CD8-positive, alpha-beta T cell (primary cell): ENCODE measurements at places on chromosomes 2 and 18.

- no peak for DNase-seq
Measured at GRCh38 chr18:36942264-36942663, 113.3 kb downstream of the KIAA1328 start.

- no peak for DNase-seq
Measured at GRCh38 chr2:1446301-1446700, 33.0 kb downstream of the TPO start.

DNA sequence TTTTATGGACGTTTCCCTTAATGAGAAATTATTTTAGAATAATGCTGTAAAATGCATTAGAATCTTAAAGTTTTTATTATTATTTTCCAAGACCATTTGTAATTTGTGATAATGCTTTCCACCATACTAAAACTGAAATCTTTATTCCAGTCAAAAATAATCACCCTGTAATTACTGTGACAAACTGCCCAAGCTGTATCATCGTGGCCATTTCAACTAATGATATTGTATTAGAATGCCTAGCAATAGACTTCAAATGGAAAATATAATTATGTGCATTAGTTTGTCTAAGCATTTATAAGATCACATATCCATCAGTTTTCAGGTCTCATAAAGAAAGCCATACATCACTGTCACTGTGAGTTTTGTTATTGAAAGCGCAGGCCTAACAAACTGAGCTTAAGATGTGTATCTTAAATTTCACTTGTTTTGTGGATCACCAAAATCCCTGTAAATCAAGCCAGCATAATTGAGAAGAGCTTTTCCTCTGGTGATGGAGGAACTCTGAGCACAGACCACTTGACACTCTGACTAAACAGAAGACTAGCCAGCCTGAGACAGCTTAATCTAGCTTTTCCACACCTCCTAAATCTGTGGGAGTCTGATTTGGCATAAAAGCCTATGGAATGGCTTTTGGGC is 1312.2 kb upstream of the ACVR2A start:
- no peak for DNase-seq

GRCh38 chr18:10797896-10798295 is 272.1 kb downstream of the NAPG start:
- DNase-seq, result no peak

DNA sequence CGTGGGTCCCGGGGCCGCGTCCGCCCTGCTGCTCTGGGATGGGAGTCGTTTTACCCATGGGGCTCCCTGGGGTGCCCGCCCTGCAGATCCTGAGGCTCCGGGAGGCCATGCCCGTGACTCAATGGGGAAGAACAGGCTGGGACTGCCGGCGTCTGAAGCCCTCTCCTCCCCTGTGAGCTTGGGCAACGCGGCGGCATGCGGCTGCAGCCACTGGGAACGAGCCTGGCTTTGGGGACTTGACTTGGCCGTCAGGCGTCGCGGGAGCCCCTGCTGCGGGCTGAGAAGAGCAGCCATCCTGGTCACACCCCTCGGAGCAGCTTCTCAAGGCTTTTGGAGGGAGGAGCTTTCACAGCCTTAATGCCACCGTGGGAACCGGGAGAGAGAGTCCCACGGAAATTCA is 126.9 kb upstream of the CTDP1 start:
- no peak for DNase-seq

- DNase-seq, result no peak
Measured at GRCh38 chr18:59182673-59183072, 37.3 kb upstream of the GRP start.

- no peak for DNase-seq
Measured at GRCh38 chr18:48099481-48100164, 169.2 kb upstream of the SMAD2 start.

GRCh38 chr2:239298116-239298804 is 102.6 kb downstream of the HDAC4 start:
- peak; percentile 84 for DNase-seq

- no peak for DNase-seq
Measured at GRCh38 chr18:8742387-8743361, 37.3 kb downstream of the MTCL1 start.

- no peak for DNase-seq
Measured at GRCh38 chr18:46702471-46702870, 45.5 kb upstream of the LOXHD1 start.

DNA sequence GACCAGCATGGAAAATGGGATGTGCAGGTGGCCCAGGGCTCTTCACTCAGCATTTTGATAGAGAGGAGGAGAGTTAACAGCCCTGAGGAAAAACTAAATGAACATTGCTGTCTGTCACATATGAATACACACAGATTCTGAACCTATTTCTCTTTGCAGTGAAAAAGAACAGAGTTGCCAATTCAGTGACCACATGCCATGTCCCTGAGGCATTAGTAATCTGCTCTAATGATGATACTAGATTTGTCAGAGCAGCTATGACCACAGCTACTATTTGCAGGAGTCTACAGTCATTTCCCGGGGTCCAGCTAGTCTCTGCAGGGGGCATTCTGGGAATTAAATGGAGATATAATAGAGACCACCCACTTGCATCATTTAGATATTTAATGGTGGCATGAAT is 267.6 kb downstream of the TMX3 start:
- DNase-seq, result no peak

DNA sequence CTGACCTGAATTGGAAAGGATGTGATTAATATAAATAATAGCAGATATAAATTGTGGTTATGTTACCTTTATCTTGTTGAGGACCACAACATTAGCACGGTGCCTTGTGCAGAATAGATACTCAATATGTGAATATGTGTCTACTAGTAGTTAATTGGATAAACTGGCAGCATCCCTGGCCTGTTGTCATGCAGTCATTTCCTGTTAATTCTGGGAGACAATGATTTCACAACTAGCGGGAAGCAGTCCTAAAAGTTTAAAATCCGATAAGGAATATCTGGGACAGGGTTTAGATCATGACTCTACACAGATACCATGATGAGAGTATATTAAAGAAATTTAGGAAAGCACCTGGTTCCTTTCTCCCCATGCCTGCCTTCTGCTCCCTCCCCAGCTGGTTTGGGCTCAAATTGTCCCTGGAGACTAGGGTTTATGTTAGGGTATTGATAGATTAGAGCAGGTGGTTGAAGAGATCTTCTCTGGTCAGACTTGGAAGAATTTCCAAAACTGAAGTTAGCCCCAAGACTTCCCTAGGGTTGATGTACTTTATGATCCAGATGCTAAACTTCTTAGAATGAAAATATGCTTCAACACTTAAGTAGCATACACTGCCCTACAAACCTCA is 32.8 kb downstream of the CYBRD1 start:
- no peak for DNase-seq

GRCh38 chr18:59593291-59593717 is 103.9 kb downstream of the CCBE1 start:
- no peak for DNase-seq

DNA sequence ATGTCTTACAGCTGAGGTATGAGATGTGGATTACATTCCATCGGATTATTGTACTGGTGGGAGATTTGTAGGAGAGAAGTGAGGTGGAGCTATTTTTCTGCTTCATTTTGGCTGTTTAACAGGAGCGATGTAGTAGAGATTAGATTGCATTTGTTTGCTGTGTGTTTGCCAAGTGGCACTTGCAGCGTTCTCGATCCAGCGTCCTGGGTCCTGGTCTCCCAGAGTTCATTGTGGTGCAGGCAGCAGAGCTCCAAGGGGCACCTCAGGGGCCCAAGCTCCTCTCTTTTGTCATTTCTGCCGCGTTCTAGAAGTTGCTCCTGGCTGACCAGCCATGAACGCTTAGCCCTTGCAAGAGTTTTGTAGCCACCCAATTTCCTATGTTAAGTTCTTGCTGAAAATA is 210.1 kb upstream of the APCDD1 start:
- DNase-seq, result no peak

- no peak for DNase-seq
Measured at GRCh38 chr2:57821088-57821487, 225.5 kb upstream of the VRK2 start.

GRCh38 chr2:76579911-76580310 is 869.2 kb upstream of the GCFC2 start:
- no peak for DNase-seq

- no peak for DNase-seq
Measured at GRCh38 chr2:145757503-145758246, 1237.8 kb upstream of the ZEB2 start.

- DNase-seq, result no peak
Measured at GRCh38 chr2:236262238-236262637, 2.0 kb downstream of the ASB18 start.

DNA sequence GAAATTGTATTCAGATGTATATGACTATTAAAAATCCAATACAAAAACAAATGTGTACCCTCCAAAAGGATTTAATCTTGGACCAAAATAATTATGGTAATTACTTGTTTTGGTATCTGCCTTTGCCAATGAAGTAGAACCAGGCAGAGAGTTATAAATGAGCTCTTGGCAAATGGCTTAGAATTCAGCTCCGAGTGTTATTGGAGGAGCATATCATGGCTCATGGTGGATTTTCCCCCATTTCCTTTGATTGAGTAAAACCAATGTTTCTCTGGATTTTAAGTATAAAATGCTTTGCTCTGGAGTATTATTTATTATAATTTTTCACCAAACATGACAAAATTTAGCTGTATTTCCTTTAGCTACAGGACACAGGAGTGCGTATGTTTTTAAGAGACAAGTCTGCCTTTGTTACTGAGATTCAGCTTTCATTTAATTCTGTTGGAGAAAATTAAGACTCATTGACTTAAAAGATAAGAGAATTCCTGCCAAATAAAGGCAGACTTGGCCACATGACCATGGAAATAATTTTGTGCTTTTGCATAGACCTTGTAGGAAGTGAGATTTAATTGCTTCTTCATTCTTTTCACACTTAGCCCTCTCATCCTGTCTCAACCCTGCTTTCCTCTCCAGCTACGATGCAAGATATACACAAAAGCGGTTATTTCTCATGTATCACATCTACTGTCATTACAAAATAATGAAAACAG is 281.0 kb upstream of the SOX11 start:
- no peak for DNase-seq

DNA sequence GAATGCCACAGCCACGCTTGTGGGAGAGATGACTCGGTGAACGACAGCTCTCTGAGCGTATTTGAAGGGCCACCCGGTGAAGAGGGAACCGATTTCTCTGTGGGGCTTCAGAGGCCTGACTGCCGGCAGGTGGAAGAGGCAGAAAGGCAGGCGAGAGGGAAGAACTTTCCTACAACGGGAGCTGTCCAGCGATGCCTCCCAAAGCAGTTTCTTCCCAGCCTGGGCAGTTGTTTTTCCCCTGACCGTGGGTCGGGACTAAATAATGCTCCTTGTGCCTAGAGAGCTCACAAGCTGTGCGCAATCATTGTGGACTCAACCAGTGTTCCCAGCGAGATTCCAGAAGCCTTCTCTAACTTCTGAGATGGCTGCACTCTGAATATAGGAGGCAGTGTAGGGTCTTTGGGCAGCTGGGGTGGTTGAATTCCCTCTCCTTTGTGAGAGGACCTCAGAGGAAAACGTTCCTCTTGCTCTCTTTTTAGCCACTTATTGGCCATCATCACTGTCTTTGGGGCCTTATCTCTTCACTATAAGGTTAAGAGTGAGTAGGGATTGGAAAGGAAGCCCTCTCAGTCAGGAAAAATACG is 710 bp downstream of the SEC11C start:
- no peak for DNase-seq

DNA sequence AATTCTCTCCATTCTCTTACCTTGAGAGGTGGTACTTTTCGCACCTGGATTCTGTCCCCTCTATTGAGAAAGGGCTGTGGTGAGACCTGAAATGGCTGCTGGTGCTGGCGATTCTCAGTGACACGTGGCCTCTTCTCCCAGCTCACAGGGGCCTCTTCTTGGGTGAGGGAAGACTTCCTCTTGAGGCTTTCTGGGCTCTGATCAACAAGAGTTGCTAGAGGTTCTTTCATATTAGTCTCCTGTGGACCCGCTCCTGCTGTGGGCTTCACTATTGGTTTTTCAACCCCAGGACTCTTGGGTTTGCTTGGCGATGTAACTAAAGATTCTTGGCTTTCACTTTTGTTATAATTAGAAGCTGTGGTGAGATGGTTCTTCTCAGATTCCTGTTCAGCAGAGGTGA is 76.3 kb upstream of the DTNB start:
- DNase-seq, result no peak

DNA sequence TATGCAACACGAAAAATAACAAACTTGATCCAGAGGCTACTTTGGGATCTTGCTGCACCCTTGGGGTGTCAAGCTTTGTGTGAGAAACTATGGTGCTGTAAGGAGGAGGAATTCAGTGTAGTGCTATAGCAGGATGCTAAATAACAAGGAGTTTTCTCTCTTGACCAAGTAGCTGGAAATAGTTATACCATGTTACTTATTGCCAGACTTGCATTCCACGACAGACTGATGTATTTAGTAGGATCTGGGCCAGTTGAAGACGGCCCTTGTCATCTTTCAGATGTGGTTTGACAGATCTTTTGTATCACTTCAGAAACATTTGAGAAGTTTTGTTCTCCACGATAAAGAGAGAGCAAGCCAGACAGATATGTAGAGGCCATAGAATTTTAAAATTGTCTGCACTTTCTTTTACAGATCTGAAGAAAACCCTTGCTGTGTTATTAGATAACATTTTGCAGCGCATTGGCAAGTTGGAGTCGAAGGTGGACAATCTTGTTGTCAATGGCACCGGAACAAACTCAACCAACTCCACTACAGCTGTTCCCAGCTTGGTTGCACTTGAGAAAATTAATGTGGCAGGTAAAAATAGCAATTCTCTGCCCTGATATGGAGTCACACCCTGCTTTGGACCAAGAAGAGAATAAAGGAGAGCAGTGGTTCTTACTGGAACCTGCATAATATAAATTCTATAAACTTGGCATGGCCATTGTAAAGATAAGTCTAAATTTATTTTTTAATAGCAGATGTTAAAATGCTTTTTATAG is 16.3 kb downstream of the MGAT5 start:
- DNase-seq, result no peak

GRCh38 chr2:64312622-64313397 is 141.2 kb upstream of the LGALSL start:
- no peak for DNase-seq

GRCh38 chr2:23456881-23457760 is 72.1 kb downstream of the KLHL29 start:
- DNase-seq, result no peak

- DNase-seq, result no peak
Measured at GRCh38 chr2:31065356-31065755, 72.9 kb downstream of the GALNT14 start.

DNA sequence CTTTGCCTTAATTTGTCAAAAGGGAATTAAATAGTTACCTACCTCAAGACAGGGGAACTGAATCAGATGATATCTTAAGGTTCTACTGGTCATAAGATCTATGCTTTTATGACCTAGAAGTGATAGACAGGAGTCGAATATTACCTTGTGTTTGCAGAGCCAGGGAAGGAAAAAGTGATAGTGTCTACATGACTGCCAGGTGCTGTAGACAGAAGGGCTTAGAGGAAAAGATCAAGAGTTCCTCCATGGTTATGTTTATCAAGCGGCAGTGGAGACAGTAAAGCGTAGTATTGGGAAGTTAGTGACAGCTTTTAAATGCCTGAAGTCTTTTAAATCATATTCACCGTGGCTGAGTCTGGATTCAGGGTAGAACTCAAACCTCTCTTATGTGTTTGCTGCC is 11.9 kb downstream of the CRIM1 start:
- DNase-seq, result no peak

GRCh38 chr2:101998896-101999789 is 7.4 kb downstream of the IL1R2 start:
- DNase-seq, result no peak

- DNase-seq, result no peak
Measured at GRCh38 chr18:9617006-9617542, 2.7 kb upstream of the PPP4R1 start.
